ENCODE measurements at places on chromosomes 7 and 10.

GRCh38 chr10:31669357-31669756 lies 259.3 kb downstream of the ARHGAP12 start:
- DNase-seq: no peak

DNA sequence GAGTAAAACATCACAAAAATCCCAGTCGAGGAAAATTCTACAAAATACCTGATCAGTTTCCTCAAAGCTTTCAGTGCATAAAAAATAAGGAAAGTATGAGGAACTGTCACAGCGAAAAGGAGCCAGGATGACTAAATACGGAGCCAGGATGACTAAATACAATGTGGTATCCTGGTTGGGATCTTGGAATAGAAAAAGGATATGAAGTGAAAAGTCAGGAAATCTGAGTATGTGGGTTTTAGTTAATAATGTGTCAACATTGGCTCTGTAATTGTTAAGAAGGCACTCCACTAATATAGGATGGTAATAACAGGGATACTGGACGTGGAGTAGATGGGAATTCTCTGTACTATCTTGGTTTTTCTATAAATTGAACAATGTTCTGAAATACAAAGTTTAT lies 175.5 kb downstream of the SUGCT start:
- DNase-seq: no peak

DNA sequence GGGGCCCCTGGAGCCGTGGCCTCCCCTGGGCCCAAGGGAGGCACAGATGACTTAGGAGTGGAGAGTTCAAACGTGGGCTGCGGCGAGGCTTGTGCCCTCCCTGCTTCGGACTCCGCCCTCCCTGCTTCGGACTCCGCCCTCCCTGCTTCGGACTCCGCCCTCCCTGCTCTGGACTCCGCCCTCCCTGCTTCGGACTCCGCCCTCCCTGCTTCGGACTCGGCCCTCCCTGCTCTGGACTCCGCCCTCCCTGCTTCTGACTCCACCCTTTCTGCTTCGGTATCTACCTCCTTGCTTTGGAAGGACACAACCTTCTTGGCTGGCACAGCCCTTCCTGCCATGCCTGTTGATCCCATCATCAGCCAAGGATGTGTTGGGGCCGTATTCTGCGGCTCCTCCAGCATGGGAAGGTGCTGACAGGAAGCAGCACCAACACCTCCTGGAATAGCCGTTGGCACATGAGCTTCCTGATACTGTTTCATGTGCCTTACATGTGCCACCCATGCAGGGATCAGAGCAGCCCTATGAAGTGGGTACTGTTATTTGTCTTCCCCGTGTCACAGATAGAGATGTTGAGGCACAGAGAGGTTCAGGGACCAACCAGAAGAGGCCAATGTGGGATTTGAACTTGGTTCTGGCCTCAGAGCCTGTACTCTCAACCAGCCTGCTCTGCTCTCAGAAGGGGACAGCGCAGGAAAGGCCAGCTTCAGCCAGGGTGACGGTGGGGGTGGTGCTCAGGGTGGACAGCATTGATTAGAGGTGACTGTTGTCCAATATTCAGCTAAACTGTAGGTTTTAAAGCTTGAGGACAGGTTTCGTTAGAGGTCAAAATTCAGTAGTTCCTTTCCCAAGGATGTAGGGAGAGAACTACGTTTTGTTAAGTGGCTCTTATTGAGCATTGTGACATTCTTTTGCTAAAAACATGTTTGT lies 114.5 kb downstream of the NKX6-2 start:
- no peak for DNase-seq

GRCh38 chr7:98375664-98376063 lies 25.2 kb downstream of the BAIAP2L1 start:
- DNase-seq: no peak

DNA sequence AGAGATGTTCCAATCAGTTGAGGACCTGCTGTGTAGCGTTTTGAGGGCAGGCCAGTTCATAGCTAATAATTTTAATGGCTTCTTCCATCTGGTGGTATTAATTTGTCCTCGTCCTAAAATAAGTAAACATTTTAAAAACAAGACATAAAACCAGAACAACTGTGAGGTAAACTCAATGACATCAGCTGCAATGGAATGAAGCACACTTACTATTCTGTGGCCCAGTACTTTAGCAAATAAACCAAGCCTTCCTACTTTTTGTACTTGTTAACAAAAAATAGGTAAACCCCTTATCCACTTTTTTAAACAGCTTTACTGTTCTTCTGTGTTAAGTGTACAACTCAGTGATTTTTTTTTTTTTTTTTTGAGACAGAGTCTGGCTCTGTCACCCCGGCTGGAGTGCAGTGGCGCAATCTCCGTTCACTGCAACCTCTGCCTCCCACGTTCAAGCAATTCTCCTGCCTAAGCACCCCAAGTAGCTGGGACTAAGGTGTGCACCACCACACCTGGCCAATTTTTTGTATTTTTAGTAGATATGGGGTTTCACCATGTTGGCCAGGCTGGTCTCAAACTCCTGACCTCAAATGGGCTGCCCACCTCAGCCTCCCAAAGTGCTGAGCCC lies 28.9 kb upstream of the FZD1 start:
- DNase-seq: no peak

- DNase-seq: no peak
These were observed 232.2 kb downstream of the DYNC1I1 start for GRCh38 chr7:96004578-96004977.

DNA sequence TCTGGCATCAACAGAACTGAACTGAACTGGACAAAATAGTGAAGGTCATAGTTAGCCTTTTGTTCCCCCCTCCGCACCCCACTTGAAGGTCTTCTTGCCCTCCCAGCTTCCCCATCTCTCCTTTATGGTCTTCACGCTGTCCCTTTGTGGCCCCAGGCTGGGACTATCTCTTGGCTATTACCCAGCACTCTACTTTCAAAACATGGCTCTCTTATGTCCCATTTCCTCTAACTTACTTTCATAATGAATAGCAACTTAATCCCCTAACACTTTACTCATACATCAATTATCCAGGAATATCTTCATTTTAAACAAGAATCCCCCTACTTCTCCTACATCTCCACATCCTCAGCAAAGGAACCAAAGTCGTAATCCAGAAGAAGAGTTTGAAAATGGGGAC lies 135.3 kb upstream of the ITGB1 start:
- DNase-seq: no peak

GRCh38 chr7:151395036-151395367 lies 14.8 kb downstream of the WDR86 start:
- DNase-seq: no peak

DNA sequence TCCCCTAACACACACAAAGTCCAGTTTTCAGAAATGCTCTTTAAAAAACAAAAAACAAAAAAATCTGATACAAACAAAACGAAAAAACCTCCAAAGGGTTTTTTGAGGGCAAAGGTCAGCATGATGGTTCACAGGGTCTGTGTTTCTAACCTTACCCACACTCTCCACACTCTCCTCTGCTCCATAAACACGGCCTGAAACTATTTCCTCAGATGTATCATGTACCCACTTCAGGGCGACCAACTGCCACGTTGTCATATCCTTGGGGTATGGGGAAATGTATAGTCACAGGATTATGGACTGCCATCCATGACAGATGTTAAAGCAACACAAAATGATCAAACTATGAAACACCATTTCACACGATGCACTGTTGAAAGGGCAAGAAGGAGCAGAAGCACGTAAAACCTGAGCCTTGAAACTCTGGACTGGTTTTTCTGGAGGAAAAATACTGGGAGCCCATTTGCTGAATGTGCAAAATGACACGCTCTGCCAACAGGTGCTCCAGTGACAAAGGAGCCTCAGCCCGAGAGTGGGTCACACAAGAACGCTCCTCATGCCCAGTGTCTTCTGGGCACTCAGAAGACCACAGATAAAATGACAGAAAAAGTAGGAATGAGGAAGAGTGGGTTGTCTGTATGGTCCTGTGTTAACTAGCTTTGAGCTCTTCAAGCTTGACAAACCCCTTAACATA lies 15.8 kb downstream of the NAPEPLD start:
- DNase-seq: no peak

GRCh38 chr10:115830265-115830970 lies 442.6 kb downstream of the GFRA1 start:
- no peak for DNase-seq

DNA sequence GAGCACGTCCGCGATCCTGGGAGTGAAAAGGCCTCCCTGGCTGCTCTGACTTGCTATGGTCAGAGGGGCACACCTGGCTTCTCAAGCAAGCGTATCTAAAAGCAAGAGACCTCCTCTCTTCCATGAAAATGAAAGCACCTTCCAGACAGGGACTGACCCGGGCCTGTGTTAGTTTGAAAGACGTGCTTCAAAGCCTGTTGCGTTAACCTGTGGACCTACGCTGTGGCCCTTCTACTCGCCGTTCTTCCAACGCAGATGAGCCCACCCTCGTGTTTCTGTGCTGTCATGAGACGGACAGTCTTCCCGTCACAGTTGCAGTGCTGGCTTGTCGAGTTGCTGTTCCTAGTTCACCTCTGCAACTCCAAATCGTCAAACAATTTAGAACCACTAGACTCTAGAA lies 15.5 kb upstream of the GDI2 start:
- DNase-seq: no peak

DNA sequence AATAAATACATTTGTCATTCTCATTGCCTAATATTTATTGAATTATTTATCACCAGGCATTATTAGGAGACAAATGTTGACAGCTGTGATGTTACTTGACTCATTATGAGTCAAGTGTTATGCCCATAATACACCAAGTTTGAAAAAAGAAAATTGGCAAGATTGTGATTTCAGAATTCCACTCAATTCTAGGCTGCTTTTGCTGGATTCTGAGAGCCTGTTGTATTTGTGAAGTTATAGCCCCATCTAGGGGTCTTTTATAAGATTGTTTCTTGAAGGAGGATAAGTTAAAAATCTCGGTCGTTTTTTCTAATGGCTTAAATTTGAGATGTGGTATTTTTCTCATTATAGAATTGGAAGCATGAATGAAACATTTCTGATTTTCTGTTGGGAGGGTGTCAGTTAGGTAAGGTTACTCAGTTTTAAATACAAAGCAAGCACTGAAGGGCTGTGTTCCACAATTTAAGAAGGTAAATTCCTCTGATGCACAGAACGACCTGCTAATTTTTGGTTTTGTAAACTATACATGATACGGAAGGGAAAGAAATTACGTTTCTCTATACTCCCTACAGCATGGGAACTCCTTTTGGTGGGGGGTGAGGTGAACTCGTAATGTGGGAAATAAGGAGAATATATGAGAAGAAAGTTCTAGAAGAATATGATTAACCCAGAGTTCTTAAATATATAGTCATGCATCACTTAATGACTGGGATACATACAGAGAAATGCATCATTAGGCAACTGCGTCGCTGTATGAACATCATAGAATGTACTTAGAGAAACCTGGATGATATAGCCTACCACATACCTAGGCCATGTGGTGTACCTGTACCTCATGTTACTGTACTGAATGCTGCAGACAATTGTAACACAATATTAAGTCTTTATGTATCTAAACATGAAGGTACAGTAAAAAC lies 2.6 kb downstream of the STK31 start:
- DNase-seq: no peak

- no peak for DNase-seq
These were observed 245.6 kb upstream of the ETV1 start for GRCh38 chr7:14235056-14235455.

DNA sequence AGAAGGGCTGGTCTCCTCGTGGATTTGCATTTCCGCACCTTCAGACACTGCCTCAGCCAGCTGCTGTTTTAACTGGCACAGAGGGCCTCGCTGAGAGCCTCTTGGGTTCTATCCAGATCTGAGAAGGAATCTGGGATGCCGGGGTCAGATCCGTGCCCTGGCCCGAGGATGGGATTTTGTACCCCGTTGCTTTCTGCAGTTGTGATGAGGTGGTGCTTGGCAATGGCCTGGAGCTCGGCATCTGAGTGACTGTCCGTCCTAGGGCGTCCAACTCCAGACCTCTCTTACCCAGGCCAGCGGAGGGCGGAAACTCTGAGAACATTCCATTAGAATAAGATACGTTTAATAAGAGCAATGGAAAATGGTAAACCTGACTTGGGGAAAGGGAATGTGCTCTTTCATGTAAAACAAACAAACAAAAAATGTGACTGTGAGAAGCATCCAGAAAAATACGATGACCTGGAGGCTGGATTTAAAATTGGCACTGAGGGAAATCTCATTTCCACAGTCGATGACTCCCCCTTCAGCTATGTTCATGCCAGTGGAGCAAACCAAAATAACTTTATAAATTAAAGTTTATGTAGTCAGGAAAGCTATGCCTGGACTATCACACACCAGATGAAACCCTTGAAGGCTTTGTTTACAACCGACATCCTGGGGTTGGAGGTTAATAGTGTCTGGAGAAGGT lies 39.6 kb downstream of the GRK5 start:
- no peak for DNase-seq

DNA sequence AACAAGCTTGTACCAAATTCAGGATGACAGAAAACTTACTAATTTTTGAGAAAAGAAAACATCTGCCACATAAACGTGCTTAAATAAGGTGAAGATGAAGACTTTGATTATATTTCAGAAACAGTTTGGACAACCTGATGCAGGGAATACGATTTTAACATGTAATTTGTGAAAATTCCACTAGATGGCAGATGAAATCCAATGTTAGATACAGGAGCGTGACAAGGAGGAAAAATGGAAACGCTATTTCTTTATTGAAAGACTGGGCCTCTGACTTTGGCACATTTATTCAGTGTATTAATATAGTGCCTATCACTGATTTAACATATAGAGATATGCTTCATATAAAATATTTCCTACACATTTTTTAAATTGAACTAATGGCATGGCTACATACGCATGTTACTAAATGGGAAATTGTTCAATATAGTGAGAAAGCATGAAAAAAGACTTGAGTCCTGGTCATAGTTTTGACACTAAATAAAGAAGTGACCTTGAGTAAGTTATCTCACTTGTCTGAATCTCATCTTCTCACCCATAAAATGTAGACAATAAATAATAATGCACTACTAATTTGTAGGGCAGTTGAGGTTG lies 60.7 kb downstream of the CD36 start:
- no peak for DNase-seq

- no peak for DNase-seq
These were observed 35.9 kb downstream of the SVIL start for GRCh38 chr10:29598851-29599311.

DNA sequence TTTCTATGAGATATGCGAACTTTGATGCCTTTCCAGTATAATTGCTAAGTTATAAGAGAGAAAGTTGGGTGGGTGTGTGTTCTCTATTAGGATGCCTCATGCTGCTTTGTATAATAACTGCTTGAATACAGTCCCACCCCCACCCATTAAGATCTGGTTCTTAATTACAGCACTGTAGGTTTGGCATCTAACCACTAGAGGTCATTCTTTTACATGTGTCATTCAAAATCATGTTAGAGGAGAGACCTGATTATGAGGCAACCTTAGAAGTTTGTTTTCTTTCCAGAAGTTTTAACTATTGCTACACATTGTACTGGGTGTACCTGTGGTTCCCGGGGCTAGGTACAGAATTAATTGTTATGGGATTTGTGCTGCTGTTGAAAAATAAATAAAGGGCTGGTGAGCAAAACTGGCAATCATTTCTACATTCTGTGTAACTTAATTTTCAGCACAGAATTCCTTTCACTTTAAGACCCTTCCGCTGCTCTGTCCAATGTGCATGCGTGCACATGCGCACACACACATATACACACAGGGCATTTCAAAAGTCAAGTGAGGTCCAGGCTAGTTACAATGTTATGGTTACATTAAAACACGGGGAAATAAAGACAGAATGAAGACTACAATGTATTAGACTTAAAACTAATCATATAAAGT lies 1156.3 kb downstream of the SORCS3 start:
- no peak for DNase-seq

GRCh38 chr10:17022896-17023295 lies 106.7 kb downstream of the CUBN start:
- DNase-seq: peak; percentile 24
